GM12878 (cell line): ENCODE measurements at places on chromosomes 1 and 21. TPM values are rescaled to one million over a fixed set of nuclear protein-coding genes. Genes with fewer than 3 reads are reported as not detected.

DNA sequence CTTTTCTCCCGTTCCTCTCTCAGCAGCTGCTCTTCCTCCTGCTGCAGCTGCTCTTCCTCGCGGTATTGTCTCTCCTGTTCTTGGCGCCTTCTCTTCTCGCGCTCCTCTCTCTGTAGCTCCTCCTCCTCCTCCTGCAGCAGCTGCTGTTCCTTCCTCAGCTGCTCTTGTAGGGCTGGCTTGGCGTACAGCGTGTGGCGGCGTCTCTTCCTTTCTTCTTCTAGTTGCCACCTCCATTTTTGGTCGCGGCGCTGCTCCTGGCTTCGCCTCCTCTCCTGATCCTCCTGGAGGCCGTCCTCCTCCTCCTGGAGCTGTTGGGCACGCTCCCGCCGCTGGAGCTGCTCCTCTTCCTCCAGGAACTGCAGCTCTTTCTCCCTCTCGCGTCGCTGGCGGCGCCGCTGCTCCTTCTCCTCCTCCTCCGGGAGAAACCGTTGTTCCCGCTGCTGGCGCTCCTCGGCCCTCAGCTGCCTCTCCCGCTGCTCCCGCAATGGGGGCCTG is 4.8 kb downstream of the TCHH start:
- DNase-seq, result no peak

DNA sequence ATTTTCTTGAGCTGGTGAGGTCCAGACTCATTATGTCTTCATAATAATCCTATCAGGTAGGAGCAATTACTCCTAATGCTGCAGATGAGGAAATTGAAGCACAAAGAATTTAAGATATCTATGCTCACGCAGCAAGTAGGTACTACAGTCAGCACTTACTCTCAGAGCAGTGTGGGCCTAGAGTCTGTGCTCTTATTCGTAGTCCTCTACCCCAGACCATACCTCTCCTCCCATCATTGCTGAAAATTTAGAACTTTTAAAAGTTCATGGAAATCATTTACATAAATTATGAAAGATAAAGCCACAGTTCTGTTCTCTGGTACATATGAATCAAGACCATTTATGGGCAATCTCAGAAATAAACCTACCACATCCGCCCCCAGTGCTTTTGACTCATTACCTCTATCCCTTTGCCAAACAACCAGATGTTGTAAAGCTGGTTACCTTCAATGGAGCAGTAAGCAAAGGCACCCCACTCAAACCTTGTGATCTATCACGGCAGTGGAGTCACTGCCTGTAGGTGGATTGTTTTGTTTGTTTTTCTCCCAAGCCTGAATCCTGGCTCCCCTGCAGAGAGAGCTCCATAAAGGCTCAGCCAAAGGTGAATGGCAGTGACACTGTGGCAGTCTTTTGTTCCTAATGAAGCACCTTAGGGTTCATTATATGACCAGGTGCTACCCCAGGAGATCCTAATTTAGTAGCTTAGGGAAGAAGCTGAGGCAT is 20.9 kb upstream of the MAN1A2 start:
- DNase-seq, result no peak

- DNase-seq, result no peak
Observed at GRCh38 chr21:32687643-32688345, 40.0 kb downstream of the SYNJ1 start.

DNA sequence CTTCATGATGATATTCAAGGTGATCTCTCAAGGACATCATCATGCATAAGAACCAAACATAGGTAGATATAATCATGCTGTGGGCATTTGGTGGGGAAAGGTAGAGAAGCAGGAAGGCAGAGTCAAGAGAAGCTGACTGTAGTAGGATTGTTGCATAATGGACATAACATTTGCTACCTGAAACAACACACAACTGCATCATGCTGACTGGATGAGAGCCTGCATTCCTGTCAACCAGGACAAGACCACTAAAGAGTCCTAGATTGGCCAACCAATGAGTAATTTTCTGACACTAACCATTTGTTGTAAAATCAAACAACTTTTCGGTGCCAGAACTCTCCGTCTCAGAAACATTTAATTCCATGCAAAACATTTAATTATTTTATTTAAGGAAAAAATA is 377.2 kb downstream of the PLPP3 start:
- no peak for DNase-seq

DNA sequence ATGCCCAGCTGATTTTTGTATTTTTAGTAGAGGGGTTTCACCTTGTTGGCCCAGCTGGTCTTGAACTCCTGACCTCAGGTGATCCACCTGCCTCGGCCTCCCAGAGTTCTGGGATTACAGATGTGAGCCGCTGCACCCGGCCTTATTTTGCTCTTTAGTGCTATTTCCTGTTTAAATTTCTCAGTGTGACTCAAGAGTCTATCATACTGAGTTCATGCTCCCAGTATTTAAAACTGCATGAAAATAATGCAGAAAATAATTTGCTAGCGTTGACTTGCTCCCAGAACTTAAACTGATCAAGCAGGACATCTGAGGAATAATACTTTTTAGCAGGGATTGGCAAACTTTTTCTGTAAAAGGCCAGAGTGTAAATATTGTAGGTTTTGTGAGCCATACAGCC is 86.4 kb upstream of the C1orf21 start:
- DNase-seq, result no peak

DNA sequence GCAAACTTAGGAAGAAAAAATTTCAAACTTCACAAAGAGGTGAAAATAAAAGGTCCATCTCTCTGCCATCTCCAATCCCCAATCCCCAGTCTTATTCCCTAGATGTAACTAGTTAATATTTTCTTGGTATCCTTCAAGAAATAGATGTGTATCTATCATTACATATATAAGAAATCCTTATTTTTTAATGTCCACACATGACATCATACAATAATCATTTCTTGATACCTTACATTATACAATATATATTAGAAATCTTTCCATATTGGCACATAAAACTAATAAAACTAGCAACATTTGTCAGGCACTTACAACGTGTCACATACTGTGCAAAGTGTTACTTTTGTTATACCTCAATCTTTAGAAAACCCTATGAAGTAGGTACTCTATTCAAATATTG is 16.2 kb downstream of the DOCK7 start:
- DNase-seq, result no peak

DNA sequence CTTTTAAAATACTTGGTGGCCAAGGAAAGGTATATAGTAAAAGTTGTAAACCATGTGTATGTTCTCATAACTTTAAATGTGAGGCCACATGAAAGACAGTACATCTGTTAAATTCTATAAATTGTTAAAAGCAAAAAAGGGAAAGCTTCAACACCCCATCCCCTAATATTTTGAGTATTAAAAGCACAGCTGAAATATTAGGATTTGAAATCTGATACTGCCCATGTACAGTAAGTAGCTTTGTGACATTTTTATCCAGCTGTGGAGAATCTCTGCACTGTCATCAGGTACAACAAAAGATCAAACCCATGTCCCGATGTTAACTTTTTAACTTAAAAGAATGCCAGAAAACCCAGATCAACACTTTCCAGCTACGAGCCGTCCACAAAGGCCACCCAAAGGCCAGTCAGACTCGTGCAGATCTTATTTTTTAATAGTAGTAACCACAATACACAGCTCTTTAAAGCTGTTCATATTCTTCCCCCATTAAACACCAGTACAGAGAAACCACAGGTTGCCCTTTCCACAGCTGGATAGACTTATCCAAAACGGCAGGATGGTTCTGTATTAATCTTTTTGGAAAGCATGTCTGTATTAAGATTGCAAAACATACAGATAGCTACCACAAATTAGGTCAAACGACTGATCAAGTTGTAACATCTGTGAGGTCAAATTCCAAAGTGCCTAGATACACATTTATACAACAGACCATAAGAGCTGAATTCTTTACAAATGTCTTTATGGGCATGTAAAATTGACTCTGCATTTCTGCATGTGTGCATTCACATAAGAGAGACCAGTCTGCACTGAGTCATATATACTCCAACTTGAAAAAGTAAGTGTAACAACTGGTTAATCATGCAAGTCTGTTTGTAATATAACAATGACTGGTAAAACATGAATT is 5.2 kb downstream of the IRF2BP2 start:
- DNase-seq, result no peak

GRCh38 chr21:40938078-40938477 is 91.1 kb upstream of the DSCAM start:
- DNase-seq, result no peak

- DNase-seq, result no peak
Observed at GRCh38 chr1:85449356-85449755, 15.6 kb downstream of the DDAH1 start.

DNA sequence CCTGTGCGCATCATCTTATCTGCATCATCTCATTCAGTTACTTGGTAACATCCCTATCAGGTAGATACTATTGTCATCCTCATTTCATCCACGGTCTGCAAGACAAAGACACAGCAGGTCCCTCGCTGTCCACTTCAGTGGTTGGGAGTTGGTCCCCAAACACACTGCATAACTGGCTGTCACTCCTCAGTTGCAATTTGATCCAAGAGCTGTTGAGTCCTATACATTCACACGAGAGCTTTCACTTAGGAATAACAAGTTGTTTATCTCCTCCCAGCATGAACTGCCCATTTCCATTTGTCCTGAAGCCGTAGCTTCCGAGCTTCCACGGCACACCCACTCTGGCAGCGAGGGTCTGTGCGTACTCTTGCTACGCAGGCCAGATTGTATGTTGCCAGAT is 472.0 kb downstream of the CAMTA1 start:
- no peak for DNase-seq

- DNase-seq, result no peak
Observed at GRCh38 chr1:29690156-29690555, 453.8 kb downstream of the PTPRU start.

DNA sequence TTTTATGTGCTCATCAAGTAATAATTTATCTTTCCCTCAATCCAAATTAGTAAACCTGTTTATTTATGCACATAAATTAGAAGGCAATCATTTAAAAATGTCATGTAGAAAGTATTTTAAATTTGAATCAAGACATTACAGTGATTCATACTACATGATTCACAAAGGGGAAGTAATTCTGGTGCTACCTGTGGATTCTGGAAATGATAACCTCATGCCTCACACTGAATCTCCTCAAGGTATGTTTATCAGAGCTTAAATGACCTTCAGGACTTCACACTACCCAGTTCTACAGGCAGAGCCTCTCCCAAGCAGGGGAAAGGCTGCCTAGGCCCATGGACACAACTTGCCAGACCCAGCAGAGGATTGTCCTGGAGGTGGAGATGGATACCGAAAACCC is 25.2 kb upstream of the TDRD10 start:
- DNase-seq, result no peak

DNA sequence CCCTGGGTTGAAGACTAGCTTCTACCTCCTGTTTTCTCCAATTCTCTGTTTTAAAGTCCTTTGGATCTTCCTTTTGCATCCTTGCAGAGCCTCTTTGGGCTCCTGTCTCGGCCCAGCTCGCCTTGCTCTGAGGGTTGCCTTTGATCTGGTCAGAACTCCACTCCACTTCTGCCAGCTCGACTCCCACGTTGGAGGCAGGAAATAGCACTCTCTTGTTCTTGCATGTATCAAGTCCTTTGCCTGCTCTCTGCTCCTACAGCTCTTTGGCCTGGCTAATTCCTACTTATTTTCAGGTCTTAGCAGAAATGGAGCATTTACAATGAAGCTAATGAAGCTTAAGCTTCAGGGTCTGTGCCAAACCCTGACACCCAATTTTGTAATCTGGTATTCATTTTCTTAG is 21.1 kb upstream of the B3GALNT2 start:
- DNase-seq, result no peak

DNA sequence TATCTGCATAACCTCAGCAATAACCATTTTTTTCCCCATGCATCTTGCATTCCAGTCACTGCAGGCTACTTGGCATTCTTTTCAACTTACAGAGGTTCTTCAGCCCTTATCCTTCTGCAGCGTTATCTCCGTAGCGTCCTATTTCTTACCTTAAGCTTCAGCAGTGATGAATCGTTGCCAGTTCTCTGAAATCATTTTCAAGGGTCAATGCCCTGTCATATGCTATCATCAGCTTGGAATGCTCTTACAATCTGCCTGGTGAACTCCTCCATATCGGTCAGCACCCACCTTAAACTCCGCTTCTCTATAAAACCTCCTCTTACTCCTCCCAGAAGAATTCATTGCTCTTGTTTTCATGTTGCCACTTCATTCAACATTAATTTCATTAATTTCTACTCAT is 105.1 kb upstream of the DPH5 start:
- DNase-seq, result no peak

DNA sequence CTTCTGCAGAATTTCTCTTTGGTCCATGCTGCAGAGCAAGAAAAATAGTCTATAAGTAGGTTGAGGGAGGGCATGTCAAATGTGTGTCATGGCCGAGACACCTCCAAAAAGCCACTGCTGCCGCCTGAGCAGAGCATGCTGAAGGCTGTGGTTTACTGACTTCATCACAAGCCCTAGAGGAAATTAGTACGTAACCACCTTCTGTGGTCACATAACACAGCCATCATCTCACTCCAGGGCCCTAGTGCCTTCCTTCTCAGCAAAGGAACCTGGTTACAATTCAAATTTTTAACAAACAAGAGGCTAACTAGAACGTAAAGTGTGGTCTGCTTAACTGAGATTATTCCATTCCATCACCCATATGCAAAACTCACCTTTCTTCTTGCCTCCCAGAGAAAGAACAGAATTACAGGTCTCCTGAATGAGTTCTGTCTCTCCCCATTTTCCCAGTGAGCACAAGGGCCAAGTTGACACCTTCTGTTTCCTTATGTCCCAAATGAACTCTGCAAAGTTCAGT is at the start of gene PTPN22:
Gene PTPN22 (minus strand): TSS at position 116 of the 517 bp plus-strand sequence.
- peak; percentile 90 for DNase-seq

GRCh38 chr1:117017062-117017461 is 15.5 kb downstream of the CD101 start:
- no peak for DNase-seq

DNA sequence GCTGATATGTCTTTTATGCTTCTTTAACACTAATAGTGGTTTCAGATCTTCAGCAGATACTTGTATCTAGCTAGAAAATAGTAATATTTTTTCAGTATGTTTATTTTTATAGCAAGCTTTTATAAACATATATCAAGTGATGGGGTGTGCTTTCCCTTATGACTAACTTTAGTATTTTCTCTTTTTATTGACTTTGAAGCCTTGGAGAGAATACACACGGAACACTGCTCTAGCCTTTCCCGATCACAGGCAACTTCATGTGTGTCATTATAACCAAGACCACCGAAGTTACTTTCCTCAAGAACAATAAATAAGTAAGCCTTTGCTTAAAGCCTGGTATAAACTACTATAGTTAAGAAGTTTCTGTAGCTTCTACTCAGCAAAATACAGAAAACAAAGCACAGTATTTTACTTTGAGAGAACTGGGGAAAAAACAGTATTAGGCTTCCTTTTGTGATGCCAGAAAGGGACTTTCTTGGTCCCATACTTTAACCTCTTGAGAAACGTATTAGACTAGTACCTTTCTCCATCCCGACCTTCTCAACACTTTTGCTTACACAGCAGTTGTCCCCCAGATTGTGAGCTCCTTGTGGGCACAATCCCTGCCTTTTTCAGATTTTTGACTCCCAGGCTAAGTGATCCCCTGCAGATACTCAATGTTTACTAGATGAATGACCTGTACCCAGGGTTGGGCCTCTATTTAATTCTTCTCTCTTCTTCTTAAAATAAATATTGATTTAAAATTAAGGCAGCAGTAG is 3.3 kb downstream of the ADSS2 start:
- DNase-seq, result no peak

OR2M3 gene
- total RNA-seq, result not detected in 2 replicates

FAM78B gene
- total RNA-seq, result 2.9 and 3.2 TPM in 2 replicates

AKR7A3 gene
- total RNA-seq, result 0.88 and 1.1 TPM in 2 replicates

CFAP45 gene
- 0.64 and 0.93 TPM in 2 replicates for total RNA-seq

LCE1E gene
- total RNA-seq, result 1.0 and 3.7 TPM in 2 replicates

ANKRD35 gene
- total RNA-seq, result 0.08 TPM in 1 of 2 replicates, not detected in the other

ARHGEF10L gene
- total RNA-seq, result 0.44 and 0.53 TPM in 2 replicates
